Calu3 (cell line): ENCODE measurements at places on chromosomes 1 and 21. TPM values are rescaled to one million over a fixed set of nuclear protein-coding genes. Genes with fewer than 3 reads are reported as not detected.
A peak's percentile ranks its signal among the peaks of the same experiment; 100 is the strongest.

STK40 gene
- total RNA-seq, result 44.5 and 52.1 TPM in 2 replicates

INTS11 gene
- 110 and 117 TPM in 2 replicates for total RNA-seq

AURKAIP1 gene
- total RNA-seq, result 98.9 and 107 TPM in 2 replicates

PCSK9 gene
- total RNA-seq, result 31.8 and 41.6 TPM in 2 replicates

IVL gene
- 1.1 and 1.9 TPM in 2 replicates for total RNA-seq

RSPH1 gene
- 2.2 and 3.3 TPM in 2 replicates for total RNA-seq

CD1B gene
- total RNA-seq, result not detected in 2 replicates

DNA sequence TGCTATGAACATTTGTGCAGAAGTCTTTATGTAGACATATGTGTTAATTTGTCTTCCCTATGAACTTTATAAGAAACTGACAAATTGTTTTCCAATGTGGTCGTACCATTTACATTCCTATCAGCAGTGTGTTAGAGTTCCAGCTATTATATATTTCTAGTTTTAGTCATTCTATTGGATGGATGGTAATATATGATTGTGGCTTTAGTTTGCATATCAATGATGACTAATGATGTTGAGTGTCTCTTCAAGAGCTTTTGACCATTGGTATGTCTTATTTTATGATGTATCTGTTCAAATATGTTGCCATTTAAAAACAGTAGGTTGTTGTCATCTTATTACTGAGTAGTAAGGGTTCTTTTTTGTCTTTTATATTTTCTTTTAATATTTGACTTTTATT is 16.2 kb upstream of the ZNF326 start:
- DNase-seq, result no peak
- peaks cover 13% of the 10 kb centered on the region for H3K4me1 ChIP-seq
- H3K27me3 ChIP-seq, result no peaks in the 10 kb centered on the region
- H3K27ac ChIP-seq, result no peak overlapping the region
- H3K36me3 ChIP-seq, result no peaks in the 10 kb centered on the region
- H3K4me3 ChIP-seq, result no peak overlapping the region

- no peaks in the 10 kb centered on the region for H3K4me1 ChIP-seq
- no peak for DNase-seq
- H3K36me3 ChIP-seq, result no peaks in the 10 kb centered on the region
- no peak overlapping the region for H3K27ac ChIP-seq
- no peaks in the 10 kb centered on the region for H3K27me3 ChIP-seq
Observed at GRCh38 chr1:118158924-118159323, 26.1 kb downstream of the SPAG17 start.

DNA sequence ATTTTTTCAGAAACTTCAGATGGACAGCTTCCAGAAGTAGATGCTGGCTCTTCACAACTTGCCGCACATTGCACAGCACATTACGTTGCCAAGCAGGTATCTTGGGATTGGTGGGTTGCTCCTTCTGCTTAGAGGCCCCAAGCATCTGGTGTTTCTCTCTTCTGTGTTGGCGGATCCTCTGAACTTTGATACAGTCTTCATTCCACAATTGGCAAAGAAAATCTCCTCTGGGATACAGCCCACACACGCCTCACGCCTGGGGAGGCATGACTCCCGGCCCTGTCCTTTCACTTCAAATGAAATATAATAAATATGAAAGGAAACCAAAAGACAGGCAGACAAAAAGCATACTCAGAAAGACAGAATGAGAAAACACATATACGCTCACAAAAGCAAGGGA is 72.3 kb upstream of the PPP2R5A start:
- no peak overlapping the region for H3K27ac ChIP-seq
- no peaks in the 10 kb centered on the region for H3K27me3 ChIP-seq
- H3K36me3 ChIP-seq, result no peaks in the 10 kb centered on the region
- no peak overlapping the region for H3K4me3 ChIP-seq

DNA sequence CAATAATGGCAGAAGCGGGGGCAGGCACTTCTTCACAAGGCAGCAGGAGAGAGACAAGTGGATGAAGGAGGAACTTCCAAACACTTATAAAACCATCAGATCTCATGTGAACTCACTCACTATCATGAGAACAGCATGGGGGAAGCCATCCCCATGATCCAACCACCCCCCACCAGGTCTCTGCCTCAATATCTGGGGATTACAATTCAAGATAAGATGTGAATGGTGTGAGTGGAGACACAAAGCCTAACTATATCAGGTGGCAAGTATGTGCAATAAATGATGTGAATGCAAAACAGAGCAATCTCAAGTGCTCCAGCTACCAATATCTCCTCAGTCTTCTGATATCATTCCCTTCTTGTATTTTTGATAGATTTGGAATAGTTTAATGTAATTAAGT is 12.4 kb downstream of the CFHR2 start:
- H3K27me3 ChIP-seq, result no peaks in the 10 kb centered on the region
- H3K4me3 ChIP-seq, result no peak overlapping the region
- no peak for DNase-seq
- no peak overlapping the region for H3K27ac ChIP-seq
- H3K36me3 ChIP-seq, result no peaks in the 10 kb centered on the region
- H3K4me1 ChIP-seq, result no peaks in the 10 kb centered on the region

- no peak overlapping the region for H3K4me3 ChIP-seq
- H3K36me3 ChIP-seq, result peaks cover 11% of the 10 kb centered on the region
- no peak overlapping the region for H3K27ac ChIP-seq
- DNase-seq, result no peak
- peaks cover 14% of the 10 kb centered on the region for H3K27me3 ChIP-seq
- no peaks in the 10 kb centered on the region for H3K4me1 ChIP-seq
Observed at GRCh38 chr21:34609933-34610549, 4.9 kb downstream of the RCAN1 start.

GRCh38 chr1:14681182-14681581 is 82.7 kb downstream of the KAZN start:
- H3K36me3 ChIP-seq, result no peaks in the 10 kb centered on the region
- no peak for DNase-seq
- no peak overlapping the region for H3K4me3 ChIP-seq
- H3K27me3 ChIP-seq, result no peaks in the 10 kb centered on the region
- H3K27ac ChIP-seq, result no peak overlapping the region

DNA sequence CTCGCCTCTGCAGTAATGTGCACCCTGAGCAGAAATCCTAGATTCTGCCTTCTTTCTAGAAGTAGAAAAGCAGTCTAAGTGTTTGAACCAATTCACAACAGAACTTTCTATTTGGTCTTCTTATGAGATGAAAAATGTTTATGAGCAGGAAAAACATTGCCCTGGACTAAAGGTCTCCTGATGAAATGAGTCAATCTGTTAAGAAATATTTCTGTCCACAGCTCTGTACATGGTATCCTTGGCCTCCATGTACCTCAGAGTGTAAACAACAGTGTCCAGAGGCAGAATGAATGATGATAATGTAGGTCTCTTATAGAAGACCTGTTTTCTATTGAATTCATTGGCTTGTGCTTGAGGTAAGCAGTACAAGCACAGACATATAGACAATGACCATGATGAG is 6.2 kb upstream of the APCS start:
- H3K4me1 ChIP-seq, result peaks cover 2% of the 10 kb centered on the region
- H3K4me3 ChIP-seq, result no peak overlapping the region
- H3K27me3 ChIP-seq, result no peaks in the 10 kb centered on the region
- H3K36me3 ChIP-seq, result no peaks in the 10 kb centered on the region

DNA sequence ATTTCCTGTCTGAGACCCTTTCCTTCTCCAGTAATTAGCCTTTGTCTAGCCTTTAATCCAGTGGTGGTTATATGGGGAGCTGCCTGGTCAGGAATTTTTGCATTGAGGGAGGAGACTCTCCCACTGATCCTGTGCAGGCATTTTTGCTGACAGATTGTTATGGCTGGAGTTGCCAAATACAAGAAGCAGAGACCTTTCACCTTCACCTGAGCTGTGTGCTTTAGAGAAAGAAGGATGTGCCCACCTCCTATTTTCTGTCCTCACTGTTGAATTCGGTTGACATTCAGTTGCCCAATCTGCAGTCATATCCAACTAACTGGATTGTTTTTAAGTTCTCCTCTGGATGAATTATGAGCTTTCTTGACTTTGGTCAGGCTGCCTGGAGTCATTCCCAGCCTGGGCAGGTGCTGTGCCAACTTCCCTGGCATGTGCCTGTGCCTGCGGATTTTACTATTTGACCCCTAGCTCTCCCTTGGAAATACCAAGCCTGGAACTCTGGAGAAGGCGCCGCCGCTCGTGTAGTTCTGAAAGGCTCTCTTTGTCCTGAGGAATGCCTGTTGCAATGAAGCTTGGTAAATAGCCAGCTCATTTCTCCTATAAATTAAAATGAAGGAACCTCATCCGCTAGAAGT is 143.9 kb downstream of the NOS1AP start:
- H3K4me3 ChIP-seq, result no peak overlapping the region
- H3K4me1 ChIP-seq, result peaks cover 52% of the 10 kb centered on the region
- DNase-seq, result peak; percentile 76
- H3K27ac ChIP-seq, result no peak overlapping the region
- H3K36me3 ChIP-seq, result peaks cover 8% of the 10 kb centered on the region

GRCh38 chr1:47921935-47922415 is 75.2 kb downstream of the TRABD2B start:
- DNase-seq, result no peak
- peaks cover under 1% of the 10 kb centered on the region for H3K4me1 ChIP-seq
- H3K4me3 ChIP-seq, result no peak overlapping the region
- no peaks in the 10 kb centered on the region for H3K36me3 ChIP-seq
- no peak overlapping the region for H3K27ac ChIP-seq
- H3K27me3 ChIP-seq, result no peaks in the 10 kb centered on the region

- H3K27ac ChIP-seq, result no peak overlapping the region
- peaks cover 7% of the 10 kb centered on the region for H3K4me1 ChIP-seq
Observed at GRCh38 chr1:214318956-214319736, 38.2 kb downstream of the SMYD2 start.

DNA sequence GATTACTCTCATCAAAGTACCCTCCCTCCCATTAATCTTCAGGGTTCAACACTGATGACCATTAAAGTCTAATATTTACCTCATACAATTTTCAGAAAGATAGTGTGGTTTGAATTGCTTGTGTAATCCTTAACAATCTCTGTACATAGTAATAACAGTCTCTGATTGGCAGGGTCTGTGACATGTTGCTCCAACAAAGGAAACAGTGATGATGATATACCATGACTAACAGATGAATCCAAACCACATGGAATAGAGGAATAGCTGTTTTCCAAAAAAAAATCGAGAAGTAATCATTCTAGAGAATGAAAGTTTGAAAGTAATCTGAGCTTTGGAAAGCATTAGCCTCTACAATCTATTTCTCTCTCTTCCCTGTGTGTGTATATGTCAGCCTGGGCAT is 610.1 kb upstream of the NEGR1 start:
- H3K4me3 ChIP-seq, result no peak overlapping the region
- H3K27ac ChIP-seq, result no peak overlapping the region
- no peaks in the 10 kb centered on the region for H3K27me3 ChIP-seq
- H3K4me1 ChIP-seq, result no peaks in the 10 kb centered on the region
- H3K36me3 ChIP-seq, result no peaks in the 10 kb centered on the region
- DNase-seq, result no peak

GRCh38 chr21:45428534-45428933 is 23.6 kb downstream of the COL18A1 start:
- H3K36me3 ChIP-seq, result peaks cover 9% of the 10 kb centered on the region
- H3K4me1 ChIP-seq, result peaks cover 16% of the 10 kb centered on the region
- H3K4me3 ChIP-seq, result no peak overlapping the region
- H3K27ac ChIP-seq, result no peak overlapping the region

DNA sequence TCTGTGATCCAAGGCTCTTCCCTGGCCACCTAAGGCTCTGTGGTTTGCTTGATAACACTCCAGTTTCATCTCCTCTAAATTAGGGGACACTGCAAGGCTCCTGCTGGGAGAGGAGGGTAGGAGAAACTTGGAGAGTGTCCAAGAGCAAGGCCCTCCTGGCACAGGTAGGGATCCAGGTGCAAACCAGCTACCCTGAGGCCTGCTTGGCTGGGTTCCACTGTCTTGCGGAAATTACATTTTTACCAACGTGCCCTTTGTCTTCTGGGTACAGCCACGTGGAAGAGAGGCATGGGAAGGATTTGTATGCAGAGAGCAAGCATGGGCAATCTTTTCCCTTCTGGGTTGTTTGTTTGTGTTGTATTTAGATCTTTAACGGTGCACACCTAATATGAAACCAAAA is 132.5 kb downstream of the PRDM2 start:
- no peaks in the 10 kb centered on the region for H3K4me1 ChIP-seq
- DNase-seq, result no peak
- H3K27me3 ChIP-seq, result no peaks in the 10 kb centered on the region
- no peak overlapping the region for H3K4me3 ChIP-seq

DNA sequence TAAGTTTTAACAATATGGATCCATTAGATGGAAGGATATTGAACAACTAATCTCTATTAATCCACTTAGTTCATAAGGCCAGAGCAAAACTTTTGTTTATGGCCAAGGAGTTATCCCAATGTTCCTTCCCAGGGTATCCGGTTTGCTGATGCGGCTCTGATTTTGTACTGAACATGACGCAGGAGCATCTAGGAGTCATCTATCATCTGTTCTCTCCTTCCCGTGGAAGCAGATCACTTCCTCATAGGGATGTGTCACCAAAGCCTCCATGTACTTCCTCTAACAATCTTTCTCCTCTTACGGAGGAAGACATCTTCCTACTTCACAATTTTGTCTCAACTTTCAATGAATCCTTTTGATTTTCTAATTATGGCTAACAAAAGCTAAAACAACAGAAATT is 206.6 kb downstream of the APP start:
- peaks cover 22% of the 10 kb centered on the region for H3K4me1 ChIP-seq
- H3K27me3 ChIP-seq, result no peaks in the 10 kb centered on the region
- no peak overlapping the region for H3K4me3 ChIP-seq
- H3K27ac ChIP-seq, result peak overlapping the region; percentile 60

DNA sequence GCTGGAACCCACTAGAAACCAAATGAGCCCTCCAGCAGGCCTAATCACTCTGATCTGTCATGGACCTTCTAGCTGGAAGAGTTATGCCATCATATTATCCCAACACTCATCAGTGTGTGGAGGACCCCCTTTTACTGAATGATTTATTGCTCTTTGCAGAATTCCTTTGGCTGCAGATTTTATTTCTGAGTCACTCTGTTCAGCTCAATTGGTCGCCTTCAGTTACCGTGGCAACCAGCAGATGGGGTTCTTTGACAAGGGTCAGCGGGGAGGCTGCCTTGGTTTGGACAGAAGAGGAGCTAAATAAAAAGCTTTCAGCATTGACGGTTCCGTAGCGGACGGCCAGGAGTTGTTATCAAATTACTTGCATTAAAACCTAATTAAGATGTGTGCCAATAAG is 220.1 kb downstream of the SDCCAG8 start:
- no peak overlapping the region for H3K4me3 ChIP-seq
- H3K4me1 ChIP-seq, result no peaks in the 10 kb centered on the region
- H3K27ac ChIP-seq, result no peak overlapping the region
- no peaks in the 10 kb centered on the region for H3K27me3 ChIP-seq
- peaks cover 10% of the 10 kb centered on the region for H3K36me3 ChIP-seq

- H3K27me3 ChIP-seq, result peaks cover 66% of the 10 kb centered on the region
- no peaks in the 10 kb centered on the region for H3K36me3 ChIP-seq
- no peak overlapping the region for H3K27ac ChIP-seq
- DNase-seq, result no peak
- H3K4me3 ChIP-seq, result no peak overlapping the region
Observed at GRCh38 chr1:53365437-53366063, 37.7 kb upstream of the LRP8 start.

GRCh38 chr1:159266832-159267231 is 35.3 kb upstream of the FCER1A start:
- H3K36me3 ChIP-seq, result no peaks in the 10 kb centered on the region
- DNase-seq, result no peak
- H3K27me3 ChIP-seq, result peaks cover 8% of the 10 kb centered on the region
- no peak overlapping the region for H3K27ac ChIP-seq
- H3K4me1 ChIP-seq, result no peaks in the 10 kb centered on the region
